Left kidney (tissue), 8 donors: ENCODE measurements at places on chromosomes 2 and 18. TPM values are rescaled to one million over a fixed set of nuclear protein-coding genes. Genes with fewer than 3 reads are reported as not detected.

Gene SLC14A1
- polyA plus RNA-seq, result 1.7 TPM

Gene EIF2AK3
- polyA plus RNA-seq, result 28.0 TPM

Gene ALMS1
- 45.2 TPM for polyA plus RNA-seq

Gene PXDN
- 154 TPM for polyA plus RNA-seq

Gene ARMC9
- 27.3 TPM for polyA plus RNA-seq

DNA sequence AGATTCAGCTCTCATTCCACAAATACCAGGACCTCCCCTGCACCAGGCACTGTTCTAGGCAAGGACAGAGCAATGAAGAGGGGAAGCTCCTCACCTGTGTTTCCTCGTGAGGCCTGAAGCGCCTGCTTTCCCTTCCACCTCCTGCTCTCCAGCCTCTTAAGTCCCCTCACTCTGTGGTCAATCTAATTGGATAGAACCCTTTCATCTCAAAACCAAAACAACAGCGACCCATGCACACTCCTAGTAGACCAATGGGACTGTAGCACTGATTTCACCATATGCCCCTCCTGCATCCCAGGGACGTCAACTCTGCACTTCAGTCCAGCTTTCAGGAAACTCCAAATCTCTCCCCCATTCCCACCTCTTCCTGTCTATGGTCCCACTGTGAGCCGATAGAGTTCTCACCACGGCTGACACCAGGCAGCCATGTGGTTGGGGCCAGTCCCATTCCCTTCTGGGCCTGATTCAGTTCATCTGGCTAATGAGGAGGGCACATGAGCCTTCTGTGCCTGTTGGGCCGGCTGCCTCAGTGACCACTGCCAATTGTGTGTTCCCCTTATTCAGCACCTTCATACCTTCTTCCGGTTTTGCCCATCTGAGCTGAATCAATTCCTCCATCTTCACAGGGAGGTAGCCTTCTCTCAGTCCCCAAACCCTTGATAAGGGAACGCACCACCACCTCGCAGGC is 33.3 kb upstream of the MAT2A start:
- no peak for DNase-seq

- no peak for DNase-seq
These were observed 41.4 kb upstream of the ALPP start for GRCh38 chr2:232336981-232337720.

DNA sequence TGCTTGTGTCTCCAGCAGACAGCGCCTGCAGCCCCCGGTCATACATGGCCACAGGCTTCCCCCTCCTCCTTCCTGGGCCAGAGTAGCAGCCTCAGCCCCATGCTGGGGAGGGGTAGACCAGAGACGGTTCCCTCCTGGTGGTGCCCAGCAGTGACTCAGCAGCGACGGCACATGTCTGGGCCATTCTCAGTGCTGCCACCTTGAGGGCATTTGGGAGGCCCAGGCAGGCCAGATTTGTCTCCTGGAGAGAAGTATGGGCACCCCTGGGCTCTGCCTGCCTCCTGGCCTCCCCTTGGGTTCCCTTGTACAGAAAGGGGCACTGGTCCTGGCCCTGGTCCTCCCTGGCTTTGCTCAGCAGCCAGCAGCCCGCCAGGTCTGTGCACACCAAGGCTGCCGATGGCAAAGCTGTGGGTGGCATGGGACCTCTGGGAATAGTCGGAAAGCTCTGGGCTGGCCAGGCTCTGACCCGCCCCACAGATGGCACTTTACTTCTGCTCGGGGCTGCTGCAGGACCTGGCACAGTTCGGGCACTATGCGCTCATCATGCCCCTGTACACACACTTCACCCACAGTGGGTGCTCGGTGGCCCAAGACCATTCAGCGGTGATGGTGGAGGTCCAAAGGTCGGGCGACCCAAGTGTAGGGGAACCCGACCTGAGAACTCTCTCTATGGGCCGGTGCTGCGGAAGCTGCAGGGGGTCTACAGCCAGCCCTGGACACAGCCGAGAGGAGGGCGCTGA is 11.4 kb upstream of the ALPI start:
- DNase-seq, result no peak

- no peak for DNase-seq
These were observed 65.3 kb downstream of the SUCLG1 start for GRCh38 chr2:84393829-84394228.

DNA sequence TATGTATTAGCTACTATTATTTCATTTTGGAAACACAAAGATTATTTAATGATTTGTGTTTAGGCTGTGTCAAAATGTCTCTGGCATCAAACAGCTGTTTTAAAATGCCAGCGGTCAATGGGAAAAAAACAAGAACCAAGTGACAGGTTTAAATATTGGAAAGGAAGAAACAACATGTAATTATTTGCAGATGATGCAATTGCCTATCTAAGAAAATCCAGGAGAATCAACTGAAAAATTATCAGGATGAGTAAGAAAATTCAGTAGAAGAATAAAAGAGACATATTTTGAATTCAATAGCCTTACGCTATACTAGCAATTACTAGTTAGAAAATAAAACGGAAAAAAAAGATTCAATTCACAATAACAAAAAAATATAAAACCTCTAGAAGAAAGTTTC is 51.6 kb downstream of the HNRNPLL start:
- no peak for DNase-seq

DNA sequence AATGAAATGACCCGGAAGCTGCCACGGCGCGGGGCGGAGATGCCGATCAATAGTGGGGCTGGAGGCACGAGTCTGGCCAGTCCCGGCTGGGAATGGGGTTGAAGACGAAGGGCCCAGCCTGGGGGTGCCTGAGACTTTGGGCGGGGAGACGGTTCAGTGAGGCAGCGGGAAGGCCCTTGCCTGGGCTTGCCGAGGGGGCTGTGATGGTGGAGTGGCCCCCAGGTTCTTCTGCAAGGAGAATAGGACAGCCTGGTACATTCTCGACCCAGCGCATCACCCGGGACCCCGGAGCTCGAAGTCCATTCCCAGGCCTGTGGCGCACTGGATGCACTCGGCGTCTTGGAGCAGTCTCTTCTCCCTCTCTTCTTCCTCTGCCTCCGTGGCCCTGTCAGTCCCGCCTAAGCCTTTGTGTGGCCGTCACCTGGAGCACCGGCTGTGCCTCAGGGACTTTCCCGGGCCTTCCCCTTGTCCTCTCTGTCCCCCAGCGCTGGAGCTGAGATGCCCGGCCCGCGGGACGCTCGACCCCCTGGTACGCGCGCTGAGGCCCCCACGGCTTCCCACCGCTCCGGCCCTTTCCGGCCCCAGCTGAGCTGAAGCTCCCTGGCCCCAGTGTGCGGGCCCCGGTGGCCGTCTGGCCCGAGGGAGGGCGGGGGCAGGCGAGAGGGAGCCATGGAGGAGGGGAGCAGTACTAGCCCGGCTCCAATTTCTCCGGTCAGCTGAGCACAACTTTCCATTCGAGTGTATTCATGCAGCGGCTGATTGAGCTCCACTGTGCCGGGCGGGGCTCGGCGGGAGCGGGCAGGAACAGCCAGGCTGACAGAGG is 8.0 kb downstream of the SIX3 start:
- no peak for DNase-seq

DNA sequence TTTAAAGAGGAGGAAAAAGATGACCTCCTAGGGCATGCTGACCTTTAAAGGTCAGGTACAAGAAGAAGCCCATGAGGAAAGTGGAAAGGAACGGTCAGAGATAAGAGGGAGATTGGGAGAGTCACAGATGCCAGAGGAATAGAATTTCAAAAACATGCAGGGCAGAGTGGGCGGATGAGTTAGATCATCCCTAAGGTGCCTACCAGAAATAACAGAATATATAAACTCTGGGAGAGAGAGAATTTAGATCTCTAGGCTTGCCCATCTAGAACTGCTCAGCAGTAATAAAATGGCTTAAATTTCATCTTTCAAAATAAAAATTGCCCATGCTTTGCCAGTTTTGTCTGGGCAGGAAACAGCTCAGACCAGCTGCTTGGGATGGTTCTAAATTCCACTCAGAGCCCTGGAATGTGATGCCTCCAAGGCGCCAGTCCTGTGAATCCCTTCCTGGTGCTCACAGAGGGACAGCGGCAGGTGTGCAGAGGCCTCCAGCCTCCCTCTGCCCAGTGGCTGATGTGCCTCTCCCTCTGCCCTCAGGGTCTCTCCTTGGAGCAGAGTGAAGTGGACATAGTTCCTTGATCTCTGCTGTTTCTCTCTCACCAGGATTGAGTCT is 130.9 kb downstream of the ANTXR1 start:
- no peak for DNase-seq

- DNase-seq, result no peak
These were observed 67.2 kb downstream of the LCLAT1 start for GRCh38 chr2:30514134-30514847.

GRCh38 chr2:230457073-230457768 is 41.2 kb downstream of the SP100 start:
- DNase-seq, result no peak

DNA sequence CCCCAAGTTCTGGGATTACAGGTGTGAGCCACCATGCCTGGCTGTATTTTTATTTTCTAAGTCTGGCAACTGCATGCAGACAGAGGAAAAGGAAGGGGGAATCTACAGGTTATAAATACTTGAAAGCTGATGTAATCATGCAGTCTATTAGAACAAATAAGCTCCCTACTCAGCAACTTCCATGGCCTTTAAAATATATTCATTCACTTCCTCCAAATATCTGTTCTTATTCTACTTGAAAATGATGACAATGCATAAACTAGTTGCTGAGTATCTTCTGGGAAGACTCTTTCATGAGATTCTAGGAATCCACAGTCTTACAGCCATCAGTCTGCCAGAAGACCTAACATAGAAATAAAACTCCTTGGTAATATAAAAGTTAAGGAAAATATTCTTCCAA is 66.9 kb upstream of the NCKAP5 start:
- no peak for DNase-seq

DNA sequence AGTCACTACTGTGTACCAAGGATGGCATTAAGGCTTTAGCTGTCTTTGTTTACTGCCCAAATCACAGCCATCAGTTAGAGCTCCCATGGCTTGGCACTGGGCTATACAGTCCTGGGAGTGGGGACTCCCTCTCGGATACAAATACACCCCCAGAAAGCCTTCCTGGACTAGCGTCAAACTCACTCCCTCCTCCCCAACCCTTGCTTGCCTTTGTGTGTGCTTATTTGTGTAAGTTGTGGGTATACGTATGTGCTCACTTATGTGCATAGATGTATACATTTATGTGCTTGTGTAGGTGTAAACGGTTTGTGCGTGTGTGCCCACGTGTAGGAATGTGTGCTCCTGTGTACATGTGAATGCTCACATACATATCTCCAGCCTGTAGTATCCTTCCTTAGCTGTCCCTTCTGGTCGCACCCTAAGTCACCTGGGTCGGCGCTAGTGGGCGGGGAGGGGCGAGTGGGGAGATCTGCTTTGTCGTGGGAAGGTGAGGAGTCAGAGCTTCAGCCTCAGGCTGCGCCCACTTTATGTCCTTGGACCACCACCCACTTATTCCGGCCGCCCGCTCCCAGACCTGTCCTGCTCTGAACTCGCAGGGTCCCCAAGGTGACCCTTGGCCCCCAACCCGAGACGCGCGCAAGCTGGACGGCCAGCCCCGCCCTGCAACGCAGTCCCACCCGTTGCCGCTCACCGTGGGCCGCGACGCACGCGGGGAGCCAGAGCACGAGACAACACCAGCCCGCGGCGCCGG is 461 bp downstream of the PRADC1 start:
- DNase-seq, result no peak

- no peak for DNase-seq
These were observed 287.4 kb downstream of the MBD2 start for GRCh38 chr18:53937037-53937436.

GRCh38 chr18:43279015-43279744 is 1.9 kb upstream of the SYT4 start:
- DNase-seq, result peak; percentile 41

GRCh38 chr2:160909781-160910242 is 250.4 kb upstream of the TANK start:
- DNase-seq, result no peak

DNA sequence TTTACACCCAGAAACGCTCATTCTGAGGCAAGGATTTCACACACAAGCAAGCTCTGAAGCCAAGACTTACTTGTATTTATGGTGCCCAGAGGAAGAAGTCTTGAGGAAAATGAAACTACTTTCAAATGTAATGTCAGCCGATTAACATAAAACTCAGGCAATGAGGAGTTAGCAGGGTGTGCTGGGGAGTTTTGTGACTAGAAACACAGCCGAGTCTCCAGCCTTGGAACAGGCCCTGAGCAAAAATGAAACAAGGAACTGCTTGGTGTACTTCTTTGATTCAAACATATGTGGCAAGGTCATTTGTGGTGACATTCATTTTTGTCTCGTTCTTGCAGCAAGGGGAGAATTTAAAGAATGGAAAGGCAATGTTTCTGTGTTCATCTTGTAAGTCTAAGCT is 4.5 kb downstream of the DYTN start:
- no peak for DNase-seq

GRCh38 chr18:69878213-69878933 is 69.3 kb downstream of the CD226 start:
- no peak for DNase-seq
